ENCODE measurements at places on chromosomes 16 and 17.

DNA sequence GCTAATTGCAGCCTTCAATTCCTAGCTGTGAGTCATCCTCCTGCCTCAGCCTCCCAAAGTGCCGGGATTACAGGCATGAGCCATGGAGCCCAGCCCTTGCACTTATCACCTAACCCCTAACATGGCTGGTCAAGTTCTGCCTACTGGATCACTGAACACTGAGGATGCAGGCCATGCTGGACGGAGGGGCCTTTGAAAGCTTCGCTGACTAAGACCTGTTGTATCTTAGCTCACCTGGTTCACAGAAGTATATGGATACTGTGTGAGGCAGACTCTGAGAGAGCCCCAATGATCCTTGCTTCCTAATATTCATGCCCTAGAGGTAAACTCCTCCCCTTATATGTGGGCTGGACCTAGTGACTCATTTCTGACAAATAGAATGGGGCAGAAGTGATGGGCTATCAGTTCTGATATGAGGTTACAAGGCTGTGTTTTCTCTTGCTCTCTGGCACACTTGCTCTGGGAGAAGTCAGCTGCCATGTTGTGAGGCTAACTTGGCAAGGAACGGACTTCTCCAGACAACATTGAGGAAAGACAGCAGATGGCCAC lies 11.7 kb upstream of the TMIGD1 start:
- DNase-seq, result no peak

- DNase-seq, result no peak
These were observed 1.2 kb downstream of the C16orf54 start for GRCh38 chr16:29744541-29745101.

DNA sequence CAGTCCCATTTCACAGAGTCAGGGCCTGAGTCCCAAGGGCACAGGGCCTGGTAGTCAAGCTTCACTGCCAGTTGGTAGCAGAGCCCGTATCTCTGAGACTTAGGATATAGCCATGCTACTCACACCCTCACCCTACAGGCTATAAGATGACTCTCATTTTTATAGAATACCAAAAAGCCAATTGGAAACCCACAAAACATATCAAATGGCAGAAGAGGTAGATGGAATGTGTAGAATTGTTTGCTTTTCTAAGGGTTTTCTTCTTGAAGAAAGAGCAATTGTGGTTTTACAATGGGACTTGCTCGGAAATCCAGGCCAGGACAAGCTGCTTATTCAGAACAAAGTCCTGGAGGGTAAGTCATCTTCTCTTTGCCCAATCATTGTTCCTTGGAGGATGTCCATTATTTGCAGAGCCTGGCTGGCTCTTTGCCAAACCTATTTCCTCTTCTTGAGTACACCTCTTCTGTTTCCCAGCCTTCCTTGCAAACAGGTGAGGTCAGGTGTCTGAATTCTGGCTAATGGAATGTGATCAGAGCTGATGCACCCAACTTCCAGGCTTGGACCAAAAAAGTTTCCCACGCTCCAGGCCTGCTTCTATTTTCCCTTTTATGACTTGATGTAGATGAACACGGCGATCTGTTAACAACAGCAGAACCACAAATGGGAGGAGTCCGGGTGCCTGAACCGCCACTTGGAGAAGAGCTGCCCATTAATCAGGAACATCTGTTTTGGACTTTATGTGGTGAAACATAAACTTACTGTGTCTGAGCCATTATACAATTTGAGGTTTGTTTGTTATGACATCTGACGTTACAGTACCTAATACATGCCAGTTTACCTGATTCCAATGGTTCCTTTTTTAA lies 16.9 kb upstream of the CCL22 start:
- DNase-seq, result no peak

- DNase-seq, result no peak
These were observed 53.2 kb downstream of the NDEL1 start for GRCh38 chr17:8488901-8489300.

- DNase-seq, result no peak
These were observed 45.4 kb downstream of the SNX20 start for GRCh38 chr16:50635505-50636392.

DNA sequence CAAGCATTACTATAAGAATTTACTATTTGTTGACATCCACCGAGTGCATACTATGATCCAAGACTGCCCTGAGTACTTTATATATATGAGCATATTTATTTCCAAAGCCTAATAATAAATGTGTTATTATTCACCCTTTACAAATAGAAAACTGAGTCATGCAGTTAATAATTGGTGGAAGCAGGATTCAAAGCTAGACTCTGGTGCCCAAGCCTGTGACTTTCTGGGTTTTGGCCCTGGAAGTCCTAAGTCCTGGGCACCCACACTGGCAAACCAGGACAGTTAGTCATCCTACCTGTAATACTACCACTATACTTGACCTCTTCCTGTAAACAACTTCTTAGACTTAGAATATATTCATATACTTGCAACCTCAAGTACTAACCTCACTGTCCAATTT lies 257.4 kb upstream of the IRX5 start:
- no peak for DNase-seq

GRCh38 chr16:49594685-49595498 lies 221.3 kb downstream of the C16orf78 start:
- no peak for DNase-seq

- no peak for DNase-seq
These were observed 23.1 kb upstream of the DHRS13 start for GRCh38 chr17:28925912-28926365.

DNA sequence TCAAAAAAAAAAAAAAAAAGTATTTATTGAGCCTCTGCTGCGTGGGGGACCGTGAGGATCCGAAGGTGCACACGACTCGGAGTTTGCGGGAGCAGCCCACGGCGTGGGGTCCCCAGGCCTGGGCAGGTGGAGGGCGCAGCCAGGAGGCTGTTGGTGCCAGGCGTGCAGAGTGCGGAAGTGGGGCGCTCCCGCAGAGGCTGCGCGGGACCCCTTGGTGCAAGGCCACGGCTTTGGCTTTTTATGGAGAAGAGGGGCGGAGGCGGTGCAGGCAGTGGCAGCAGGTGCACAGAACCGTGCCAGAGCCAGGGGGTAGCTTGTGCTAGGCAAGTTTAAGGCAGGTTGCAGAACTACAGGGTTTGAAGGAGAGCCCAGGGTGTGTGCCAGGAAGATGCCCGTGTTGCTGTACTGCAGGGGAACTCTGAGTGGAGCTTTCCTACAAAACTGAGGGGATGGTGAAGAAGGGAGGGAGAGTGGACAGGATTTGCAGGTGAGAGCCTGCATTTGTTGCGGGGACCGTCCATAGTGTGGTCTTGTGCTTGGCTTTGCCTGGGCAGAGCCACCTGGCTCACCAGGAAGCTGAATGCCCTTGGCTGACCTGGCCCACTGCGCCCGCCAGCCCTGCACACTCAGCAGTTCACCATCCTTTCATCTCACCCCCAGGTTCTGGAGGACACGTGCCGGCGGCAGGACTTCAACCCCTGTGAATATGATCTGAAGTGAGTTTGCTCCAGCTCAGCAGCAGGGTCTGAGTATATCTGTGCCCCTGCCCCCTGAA lies 1.3 kb downstream of the ASPSCR1 start:
- DNase-seq, result no peak

DNA sequence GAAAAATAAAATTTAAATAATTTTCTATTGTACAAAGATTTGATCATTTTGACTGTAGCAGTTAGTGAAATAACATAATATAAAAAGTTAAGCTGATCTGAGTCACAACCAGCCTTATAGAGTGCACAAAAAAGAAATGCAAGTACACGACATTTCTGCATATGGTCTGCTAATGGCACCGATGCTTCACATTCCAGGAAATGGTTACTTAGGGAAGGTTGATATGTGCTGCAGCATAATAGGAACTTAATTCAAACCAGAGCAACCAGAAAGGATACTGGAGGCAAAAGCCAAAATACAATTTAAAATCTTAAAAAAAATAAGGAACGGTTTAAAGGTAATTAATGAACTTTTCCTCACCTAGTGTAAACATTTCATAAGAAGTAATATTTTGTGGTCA lies 10.0 kb upstream of the CFDP1 start:
- no peak for DNase-seq

- DNase-seq, result no peak
These were observed 13.9 kb downstream of the SARM1 start for GRCh38 chr17:28385406-28385805.

DNA sequence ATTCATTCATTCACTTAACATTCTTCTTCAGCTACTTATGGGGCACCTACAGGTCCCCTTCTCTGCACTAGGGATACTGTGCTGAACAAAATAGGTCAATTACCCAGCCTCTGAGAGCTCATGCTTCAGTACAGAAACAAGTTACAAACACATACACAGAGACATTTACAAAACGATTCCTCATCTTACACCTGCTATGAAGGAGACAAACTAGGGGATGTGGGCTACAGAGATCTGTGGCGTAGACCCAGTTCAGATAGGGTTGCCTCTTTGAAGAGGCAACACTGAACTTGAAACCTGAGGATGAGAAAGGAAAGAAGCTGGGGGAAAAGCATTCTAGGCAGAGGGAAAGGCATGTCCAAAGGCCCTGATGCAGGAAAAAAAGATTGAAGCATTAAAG lies 5.2 kb downstream of the IL21R start:
- DNase-seq, result no peak

DNA sequence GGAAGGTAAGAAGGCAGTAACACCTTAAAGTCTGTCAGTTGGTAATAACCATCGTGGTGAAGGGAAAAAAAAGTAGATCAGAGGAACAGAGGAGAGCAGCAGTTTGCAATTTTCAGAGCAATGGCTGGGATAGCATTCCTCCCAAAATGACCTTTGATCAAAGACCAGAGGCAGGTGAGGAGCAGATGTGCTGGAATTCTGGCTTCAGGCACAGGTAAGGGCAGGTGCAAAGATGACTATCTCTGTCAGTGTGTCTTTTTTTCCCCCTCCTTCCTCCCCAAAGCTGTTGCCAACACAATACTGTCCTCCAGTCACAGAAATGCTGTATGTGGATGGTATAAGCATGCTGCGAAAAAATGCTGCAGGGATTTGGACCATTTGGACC lies 166.7 kb downstream of the XYLT1 start:
- DNase-seq, result no peak

DNA sequence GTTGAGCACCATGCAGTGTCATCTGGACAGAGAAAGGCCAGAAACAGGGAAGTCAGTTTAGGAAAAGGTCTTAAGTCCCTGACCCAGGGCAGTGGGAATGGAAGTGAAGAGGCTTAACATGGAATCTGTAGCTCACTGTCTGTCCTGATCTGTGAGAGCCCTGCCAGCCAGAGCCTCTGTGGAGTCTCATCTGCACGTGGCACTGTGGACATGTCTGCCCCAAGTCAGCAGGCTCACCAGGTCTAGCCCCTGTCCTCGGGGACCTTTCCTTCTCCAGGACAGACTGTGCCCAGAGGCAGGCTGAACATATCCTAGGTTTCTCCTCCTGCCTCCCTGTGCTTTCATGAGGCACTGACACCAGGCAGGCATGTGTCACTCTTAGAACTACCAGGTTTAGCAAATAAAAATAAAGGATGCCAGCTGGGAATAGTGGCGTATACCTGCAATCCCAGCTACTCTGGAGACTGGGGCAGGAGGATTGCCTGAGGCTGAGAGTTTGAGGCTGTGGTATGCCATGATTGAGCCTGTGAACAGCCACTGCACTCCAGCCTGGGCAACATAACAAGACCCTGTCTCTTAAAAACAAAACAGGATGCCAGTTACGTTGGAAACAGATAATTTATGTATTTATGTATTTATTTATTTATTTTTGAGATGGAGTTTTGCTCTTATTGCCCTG lies 22.4 kb downstream of the UNK start:
- no peak for DNase-seq

GRCh38 chr17:13563866-13564265 lies 37.9 kb downstream of the HS3ST3A1 start:
- no peak for DNase-seq

DNA sequence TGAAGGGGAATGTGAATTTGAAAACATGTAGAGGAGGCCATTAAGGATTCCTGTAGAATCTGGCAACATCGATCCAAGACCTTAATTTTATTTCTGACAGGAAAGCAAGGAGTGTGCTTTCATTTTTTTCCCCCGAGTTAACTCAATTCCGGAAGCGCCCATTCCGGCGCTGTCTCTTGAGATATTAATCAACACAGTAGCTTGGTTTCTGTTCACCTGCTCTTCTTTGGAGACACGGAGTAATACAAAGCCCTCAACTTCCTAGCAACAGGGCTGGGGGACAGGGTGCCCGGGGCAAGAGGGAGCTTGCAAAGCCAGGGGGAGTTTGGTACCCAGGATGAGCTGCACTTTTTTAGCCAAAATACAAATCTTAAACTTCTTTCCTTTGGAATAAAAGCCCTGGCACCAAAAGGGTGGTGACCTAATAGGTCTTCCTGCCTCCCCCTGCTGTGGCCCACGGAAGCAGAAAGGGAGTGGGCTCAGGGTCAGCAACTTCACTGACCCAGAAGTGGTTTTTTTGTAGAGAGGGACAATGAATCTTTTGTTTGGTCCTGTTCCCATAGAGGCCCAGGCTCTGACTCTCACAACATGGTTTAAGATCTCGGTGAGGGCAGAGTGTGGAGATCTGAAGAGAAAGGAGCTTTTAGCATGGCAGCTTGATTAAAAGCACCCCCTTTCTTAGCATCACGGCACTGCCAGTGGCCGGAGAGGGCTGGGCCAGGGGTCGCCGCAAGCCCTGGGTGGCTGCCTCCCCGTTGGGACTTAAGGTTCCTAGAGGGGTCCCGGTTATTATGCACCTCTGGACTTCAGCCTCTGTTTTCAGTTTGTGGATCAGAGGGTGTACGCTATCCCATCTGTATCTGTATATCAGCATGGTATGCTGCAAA lies 207.3 kb downstream of the CCDC182 start:
- DNase-seq, result no peak

- no peak for DNase-seq
These were observed 167.0 kb downstream of the MRM1 start for GRCh38 chr17:36768394-36768793.

DNA sequence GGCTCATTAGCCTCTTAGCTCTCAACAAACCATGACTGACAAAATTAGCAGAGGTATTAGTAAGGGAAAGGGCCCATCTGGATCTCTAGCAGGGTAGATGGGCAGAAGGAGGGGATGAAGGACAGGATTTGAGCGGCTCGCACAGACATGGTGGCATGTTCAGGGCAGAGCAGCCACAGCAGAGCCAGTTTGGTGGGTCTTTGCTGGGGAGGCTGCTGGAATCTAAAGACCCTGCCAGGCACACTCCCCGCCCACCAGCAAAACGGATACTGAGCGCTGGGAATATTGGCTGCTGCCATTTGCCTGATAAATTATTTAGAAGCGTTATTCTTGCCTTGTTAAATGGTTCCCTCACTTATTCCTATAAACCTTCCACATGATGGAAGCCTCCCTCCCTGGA lies 20.7 kb upstream of the NAT9 start:
- no peak for DNase-seq

- DNase-seq, result no peak
These were observed 33.9 kb downstream of the ANKFY1 start for GRCh38 chr17:4229627-4230541.

DNA sequence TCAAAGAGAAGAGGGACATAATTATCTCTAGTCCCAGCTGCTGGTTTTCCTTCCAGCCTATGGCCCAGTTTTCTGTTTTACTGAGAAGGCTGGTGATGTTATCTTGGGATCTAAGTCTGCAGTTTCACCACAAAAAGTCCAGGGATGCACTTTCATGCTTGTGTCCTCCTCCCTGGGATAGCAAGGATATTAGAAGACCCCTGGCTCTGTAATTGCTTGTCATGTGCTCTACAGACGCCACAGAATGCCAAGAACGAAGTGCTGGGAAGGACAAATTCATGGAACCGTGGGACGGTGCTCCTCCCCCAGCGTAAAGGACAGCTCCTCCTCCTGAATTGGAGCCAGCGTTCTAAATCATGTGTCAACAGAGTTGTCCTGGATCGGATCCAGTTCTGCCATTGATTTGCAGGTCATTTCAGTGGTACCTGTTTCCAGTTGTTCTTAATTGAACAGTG lies 8.6 kb downstream of the MAPT start:
- no peak for DNase-seq

- no peak for DNase-seq
These were observed 3.0 kb downstream of the IL32 start for GRCh38 chr16:3068487-3068886.

GRCh38 chr17:82212331-82213250 lies at the start of gene CCDC57:
TSS of gene CCDC57 (minus strand) at chr17:82212842. CDS start at chr17:82201944, 10,898 bp downstream.
- peak; percentile 59 for DNase-seq
